ENCODE measurements at places on chromosomes 13 and 19. TPM values are rescaled to one million over a fixed set of nuclear protein-coding genes. Genes with fewer than 3 reads are reported as not detected.

- no peak overlapping the region for H3K4me3 ChIP-seq
- H3K27me3 ChIP-seq = no peaks in the 10 kb centered on the region
- DNase-seq = no peak
- H3K4me1 ChIP-seq = no peaks in the 10 kb centered on the region
- H3K36me3 ChIP-seq = no peaks in the 10 kb centered on the region
Observed at GRCh38 chr19:49968279-49968922, 7.4 kb upstream of the SIGLEC11 start.

PLIN4 gene
- total RNA-seq = 2.3 TPM

OR7C1 gene
- not detected for total RNA-seq

DNA sequence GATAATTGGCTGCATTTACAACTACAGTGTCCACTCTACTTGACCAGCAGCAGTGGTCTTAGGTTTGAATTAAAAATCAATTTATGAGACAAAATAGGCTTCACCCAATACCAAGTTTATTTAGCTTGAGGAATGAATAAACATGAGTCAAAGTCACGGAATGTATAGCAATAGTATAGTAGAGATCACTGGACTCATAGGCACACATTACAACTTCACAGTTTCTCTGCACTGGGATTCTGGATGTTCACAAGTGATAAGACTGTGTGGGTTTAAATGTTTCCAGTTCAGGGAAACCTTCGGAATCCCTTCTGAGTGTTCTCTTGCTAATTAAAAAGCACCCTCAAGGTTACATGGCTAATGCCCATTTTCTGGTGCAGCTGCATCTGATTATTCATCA, 1064.9 kb downstream of the SLITRK5 start:
- H3K27me3 ChIP-seq = no peaks in the 10 kb centered on the region
- H3K36me3 ChIP-seq = no peaks in the 10 kb centered on the region
- DNase-seq = no peak
- H3K27ac ChIP-seq = no peak overlapping the region
- no peak overlapping the region for H3K4me3 ChIP-seq
- H3K4me1 ChIP-seq = no peaks in the 10 kb centered on the region

RXFP2 gene
- total RNA-seq = not detected

THSD1 gene
- 0.76 TPM for total RNA-seq

ZIC5 gene
- 10.3 TPM for total RNA-seq

ADAMTSL5 gene
- total RNA-seq = 24.0 TPM

C19orf85 gene
- 0.34 TPM for total RNA-seq

- H3K4me1 ChIP-seq = no peaks in the 10 kb centered on the region
- H3K27ac ChIP-seq = no peak overlapping the region
- H3K27me3 ChIP-seq = no peaks in the 10 kb centered on the region
- no peak for DNase-seq
- H3K36me3 ChIP-seq = no peaks in the 10 kb centered on the region
Observed at GRCh38 chr13:113748101-113748861, 10.7 kb upstream of the TMEM255B start.

DNA sequence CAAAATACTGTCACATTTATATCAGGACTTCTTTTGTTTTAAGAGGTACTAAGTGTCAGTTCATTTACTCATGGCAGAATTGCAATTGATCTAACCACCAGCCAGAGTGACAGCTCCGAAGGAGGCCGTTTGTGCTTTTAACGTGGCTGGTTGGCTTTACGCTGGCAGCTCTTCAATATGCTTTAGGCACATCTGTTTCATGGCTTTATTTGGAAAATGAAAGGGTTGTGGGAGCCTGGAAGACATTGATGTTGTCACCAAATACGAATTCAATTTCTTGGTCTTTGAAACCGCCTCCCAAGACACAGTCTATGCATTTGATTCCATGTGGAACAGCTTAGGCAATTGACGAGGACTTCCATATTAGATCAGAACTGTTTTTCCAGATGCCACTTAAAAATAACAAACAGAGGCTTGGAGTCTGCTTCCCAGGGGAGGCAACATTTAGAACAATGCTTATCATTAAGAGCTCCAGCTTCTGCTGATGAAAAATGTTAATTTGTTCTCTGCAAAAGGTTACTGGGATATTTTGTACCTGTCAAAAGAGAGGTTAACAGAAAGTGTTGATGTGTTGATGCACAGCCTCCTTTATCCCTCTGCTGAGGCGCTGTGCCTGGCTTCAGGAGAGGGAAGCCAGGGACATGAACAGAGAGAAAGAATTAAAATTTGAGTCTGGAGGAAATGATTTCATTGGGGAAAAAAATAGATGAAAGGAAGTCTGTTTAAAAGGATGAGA, 64.0 kb upstream of the TNFRSF19 start:
- no peaks in the 10 kb centered on the region for H3K36me3 ChIP-seq
- H3K4me1 ChIP-seq = no peaks in the 10 kb centered on the region
- H3K27ac ChIP-seq = no peak overlapping the region
- no peaks in the 10 kb centered on the region for H3K27me3 ChIP-seq

DNA sequence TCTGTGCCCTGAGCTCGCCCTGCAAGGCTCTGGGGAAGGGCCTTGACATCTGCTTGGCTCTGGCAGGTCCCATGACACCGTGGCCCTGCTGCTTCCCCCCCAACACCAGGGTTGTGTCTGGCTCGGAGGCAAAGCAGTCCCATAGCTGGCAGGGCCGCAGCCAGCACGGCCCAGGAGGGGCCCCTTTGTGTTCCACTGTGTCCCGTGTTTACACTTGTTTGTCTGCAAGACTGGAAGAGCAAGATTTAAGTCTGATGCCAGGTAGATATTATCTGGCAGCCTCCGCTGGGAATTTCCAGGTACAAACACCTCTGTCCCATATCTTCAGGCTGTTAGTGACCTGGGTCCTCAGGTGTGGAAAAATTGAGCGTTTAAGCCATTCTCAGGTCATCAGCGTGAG, 44.3 kb downstream of the MCF2L start:
- no peak overlapping the region for H3K4me3 ChIP-seq
- DNase-seq = no peak
- no peaks in the 10 kb centered on the region for H3K27me3 ChIP-seq
- no peaks in the 10 kb centered on the region for H3K4me1 ChIP-seq

- H3K36me3 ChIP-seq = no peaks in the 10 kb centered on the region
- H3K27ac ChIP-seq = no peak overlapping the region
- peaks cover under 1% of the 10 kb centered on the region for H3K4me1 ChIP-seq
- H3K4me3 ChIP-seq = no peak overlapping the region
- H3K27me3 ChIP-seq = no peaks in the 10 kb centered on the region
Observed at GRCh38 chr13:27000686-27001085, 170.9 kb downstream of the USP12 start.

DNA sequence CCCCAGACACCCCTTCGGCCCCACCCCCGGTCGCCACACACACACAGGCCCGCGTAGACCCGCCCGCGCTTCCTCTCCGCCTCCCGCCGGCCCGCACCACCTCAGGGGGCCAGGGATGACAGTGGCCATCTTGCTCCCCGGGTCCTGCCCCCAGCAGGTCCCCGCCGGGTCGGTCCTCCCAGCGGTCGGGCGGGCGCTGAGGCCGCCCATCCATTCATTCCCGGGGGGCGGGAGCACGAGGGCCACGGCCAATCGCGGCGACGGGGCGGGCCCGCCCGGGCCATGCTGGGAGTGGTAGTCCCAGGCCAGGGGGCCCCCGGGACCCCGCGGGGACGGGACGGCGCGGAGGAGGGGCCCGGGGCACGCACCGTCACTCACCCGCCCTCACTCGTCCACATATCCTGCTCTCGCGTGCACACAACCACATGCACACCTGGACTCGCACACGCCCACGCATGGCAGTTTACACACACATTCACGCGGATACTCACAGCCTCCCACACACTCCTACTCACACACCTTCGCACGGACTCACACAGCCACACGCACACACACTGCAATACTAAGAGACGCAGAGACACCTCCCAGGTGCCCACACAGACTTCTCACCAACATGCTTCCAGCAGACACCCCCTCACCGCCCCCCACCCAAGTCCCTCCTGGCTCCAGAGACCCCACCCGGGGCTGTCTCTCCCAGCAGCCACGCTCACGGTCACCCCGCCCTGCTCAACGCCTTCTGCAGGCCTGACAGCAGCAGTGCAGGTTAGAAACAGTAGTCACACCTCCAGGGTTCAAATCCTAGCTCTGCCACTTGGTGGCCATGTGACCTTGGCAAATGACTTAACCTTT, at the start of gene DPF1:
DPF1 (minus strand) TSS at position 209 of the 849 bp plus-strand sequence; CDS start at position 129, 80 bp downstream.
- H3K36me3 ChIP-seq = no peaks in the 10 kb centered on the region
- peak within 1 kb of the TSS; percentile 62 for H3K4me3 ChIP-seq
- H3K4me1 ChIP-seq = peaks cover 10% of the 10 kb centered on the region
- no peaks in the 10 kb centered on the region for H3K27me3 ChIP-seq
- peak; percentile 54 for DNase-seq
- peak within 1 kb of the TSS; percentile 8 for H3K27ac ChIP-seq

IL11 gene
- total RNA-seq = 2.8 TPM

GRCh38 chr13:106348075-106348840, 187.2 kb downstream of the EFNB2 start:
- peak; percentile 64 for DNase-seq
- peak overlapping the region; percentile 58 for H3K4me3 ChIP-seq
- H3K27me3 ChIP-seq = no peaks in the 10 kb centered on the region
- peaks cover 43% of the 10 kb centered on the region for H3K4me1 ChIP-seq
- peak overlapping the region; percentile 59 for H3K27ac ChIP-seq

GGN gene
- 0.47 TPM for total RNA-seq

GRCh38 chr19:1252221-1252820, 3.9 kb downstream of the MIDN start:
- no peak for DNase-seq
- peaks cover 48% of the 10 kb centered on the region for H3K36me3 ChIP-seq
- H3K4me1 ChIP-seq = peaks cover 21% of the 10 kb centered on the region
- peak overlapping the region; percentile 74 for H3K4me3 ChIP-seq

DNA sequence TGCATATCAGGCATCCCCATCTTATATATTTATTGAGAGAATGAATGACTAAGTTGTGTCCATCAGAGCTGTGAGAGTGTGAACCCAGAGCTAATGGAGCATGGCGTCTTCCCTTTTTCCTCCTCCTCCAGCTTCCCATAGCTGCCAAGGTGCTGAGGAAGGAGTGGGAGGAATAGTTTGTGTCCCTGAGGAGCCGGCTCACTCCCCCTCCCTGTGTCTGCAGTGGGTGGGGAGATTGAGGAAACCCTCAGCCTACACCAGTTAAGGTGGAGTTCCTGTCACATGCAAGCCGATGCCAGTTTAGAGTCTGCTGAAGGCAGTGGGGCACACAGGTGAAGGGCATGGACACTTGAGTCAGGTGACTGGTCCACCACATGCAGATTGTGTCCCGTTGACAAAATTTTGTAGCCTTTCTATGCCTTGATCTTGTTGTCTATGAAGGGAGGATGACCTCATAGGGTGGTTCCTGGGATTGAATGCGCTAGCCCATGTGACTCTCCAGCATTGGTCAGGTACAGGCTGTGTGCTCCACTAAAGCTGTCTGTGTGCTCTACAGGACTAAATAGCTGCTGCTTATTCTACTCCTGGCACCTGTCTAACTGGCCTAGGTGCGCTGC, 47.6 kb upstream of the GPI start:
- peaks cover 28% of the 10 kb centered on the region for H3K4me1 ChIP-seq
- H3K27me3 ChIP-seq = no peaks in the 10 kb centered on the region
- peaks cover 7% of the 10 kb centered on the region for H3K36me3 ChIP-seq
- DNase-seq = no peak
- no peak overlapping the region for H3K27ac ChIP-seq

DNA sequence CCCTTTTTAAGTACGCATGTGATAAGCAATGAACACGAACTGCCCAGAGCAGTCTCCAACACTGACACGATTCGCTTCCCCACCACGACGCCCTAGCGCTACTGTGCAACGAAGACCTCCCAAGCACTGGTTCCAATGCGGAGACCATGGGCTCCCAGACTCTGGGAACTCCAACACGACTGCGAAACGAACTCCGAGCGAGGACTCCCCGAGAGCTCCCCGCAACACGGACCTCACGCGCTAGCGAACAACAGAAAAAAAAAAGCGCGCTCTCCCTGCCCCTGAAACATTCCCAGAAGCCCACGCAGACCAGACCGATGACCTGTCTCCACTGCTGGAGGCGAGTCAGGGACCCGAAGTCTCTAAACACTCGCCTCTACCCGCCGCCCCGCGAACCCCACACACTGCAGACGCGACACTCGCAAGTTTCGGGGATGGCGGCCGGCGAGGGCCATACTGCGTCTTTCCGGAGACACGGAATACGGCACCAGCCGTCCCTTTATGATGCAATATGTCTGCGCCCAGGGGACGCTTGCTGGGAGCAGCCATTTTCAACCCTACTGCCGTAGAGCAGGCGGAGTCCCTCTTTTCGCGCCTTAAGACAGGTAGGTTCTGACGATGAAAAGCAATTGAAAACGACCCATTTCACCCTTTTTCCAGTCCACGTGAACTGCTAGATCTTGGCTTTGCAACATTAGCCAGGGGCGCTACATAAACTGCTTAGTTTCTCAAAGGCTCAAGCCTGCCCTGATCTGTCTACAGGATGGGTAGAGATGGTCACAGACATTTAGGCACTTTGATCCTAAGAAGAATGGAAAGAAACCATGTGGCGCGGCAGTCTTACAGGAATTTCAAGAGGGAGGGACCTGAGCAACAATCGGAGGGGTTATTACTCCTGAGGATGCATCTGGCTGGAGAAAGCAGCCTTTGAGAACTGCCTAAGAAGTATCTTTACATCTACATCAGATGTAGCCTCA, at the start of gene ZNF577:
ZNF577 (minus strand) TSS at position 430 of the 977 bp plus-strand sequence. CDS start 7,569 bp downstream, outside the sequence.
- no peak within 1 kb of the TSS for H3K27ac ChIP-seq
- H3K36me3 ChIP-seq = peaks cover 17% of the 10 kb centered on the region
- H3K4me3 ChIP-seq = no peak within 1 kb of the TSS
- H3K27me3 ChIP-seq = no peaks in the 10 kb centered on the region

DNA sequence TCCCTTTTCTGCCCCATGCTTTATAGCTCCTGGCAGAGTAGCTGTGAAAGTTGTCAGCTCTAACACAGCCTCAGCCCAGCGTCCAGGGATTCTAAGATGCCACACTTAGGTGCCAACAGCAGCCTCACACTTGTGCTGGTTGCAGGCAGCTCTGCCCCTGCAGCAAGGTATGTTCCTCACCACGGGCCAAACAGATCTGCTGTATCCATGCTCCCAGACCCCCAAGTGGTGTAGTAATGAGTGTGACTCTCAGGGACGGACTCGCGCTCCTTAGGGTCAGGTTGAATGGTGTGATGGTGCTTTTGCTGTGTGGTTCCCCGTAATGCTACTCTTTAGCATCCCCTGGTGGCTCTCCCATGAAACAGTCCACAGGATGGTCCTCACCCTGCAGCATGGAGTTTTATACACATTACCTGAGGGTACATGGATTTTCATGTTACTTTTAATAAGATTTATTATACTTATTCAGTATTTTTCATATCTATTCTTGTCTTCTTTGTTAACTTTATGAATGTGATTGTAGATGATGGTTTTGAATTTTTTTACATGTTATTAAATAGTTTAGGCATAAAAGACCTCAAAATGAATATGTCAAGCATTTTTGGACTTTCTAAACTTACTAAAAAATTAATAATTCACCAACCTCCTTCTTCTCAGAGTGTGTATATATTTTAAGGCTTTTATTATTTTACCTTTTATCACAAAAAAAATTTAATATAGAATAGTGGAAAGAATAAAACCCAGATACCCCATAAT, 232.5 kb downstream of the SLC7A1 start:
- no peaks in the 10 kb centered on the region for H3K4me1 ChIP-seq
- H3K4me3 ChIP-seq = no peak overlapping the region
- H3K27me3 ChIP-seq = peaks cover 13% of the 10 kb centered on the region
- no peaks in the 10 kb centered on the region for H3K36me3 ChIP-seq
- H3K27ac ChIP-seq = no peak overlapping the region

ZNF541 gene
- not detected for total RNA-seq

UGGT2 gene
- 27.1 TPM for total RNA-seq
